Chondrocyte (in vitro differentiated cells): ENCODE measurements at places on chromosomes 16 and 17. TPM values are rescaled to one million over a fixed set of nuclear protein-coding genes. Genes with fewer than 3 reads are reported as not detected.

- H3K27me3 ChIP-seq = peaks cover 1% of the 10 kb centered on the region
- H3K36me3 ChIP-seq = no peaks in the 10 kb centered on the region
- DNase-seq = no peak
These were observed 84.6 kb upstream of the GRIN2A start for GRCh38 chr16:10266809-10267208.

- no peak overlapping the region for H3K27ac ChIP-seq
- H3K36me3 ChIP-seq = no peaks in the 10 kb centered on the region
These were observed 1047.9 kb upstream of the RBFOX1 start for GRCh38 chr16:6284731-6285130.

- no peaks in the 10 kb centered on the region for H3K36me3 ChIP-seq
- H3K4me3 ChIP-seq = no peak overlapping the region
- no peak for DNase-seq
- peaks cover 20% of the 10 kb centered on the region for H3K27me3 ChIP-seq
- no peaks in the 10 kb centered on the region for H3K4me1 ChIP-seq
These were observed 28.3 kb downstream of the WNT3 start for GRCh38 chr17:46790216-46790615.

DNA sequence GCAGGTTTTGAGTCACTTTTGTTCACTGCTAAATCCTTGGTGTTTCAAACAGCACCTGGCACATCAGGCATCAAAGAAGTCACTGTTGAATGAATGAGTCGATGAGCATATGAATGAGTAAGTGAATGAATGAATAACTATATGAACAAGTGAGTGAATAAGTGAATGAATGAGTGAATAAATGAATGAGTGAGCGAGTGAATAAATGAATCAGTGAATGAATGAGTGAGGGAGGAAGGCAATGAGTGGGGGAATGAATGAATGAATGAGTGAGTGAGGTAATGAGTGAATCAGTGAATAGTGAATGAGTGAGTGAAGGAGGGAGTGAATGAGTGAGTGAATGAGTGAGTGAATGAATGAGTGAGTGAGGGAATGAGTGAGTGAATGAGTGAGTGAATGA lies 28.8 kb downstream of the TMEM114 start:
- no peaks in the 10 kb centered on the region for H3K4me1 ChIP-seq
- no peak for DNase-seq
- no peak overlapping the region for H3K4me3 ChIP-seq
- no peaks in the 10 kb centered on the region for H3K36me3 ChIP-seq
- peaks cover 7% of the 10 kb centered on the region for H3K27me3 ChIP-seq

GRCh38 chr16:14278749-14279148 lies 207.6 kb downstream of the MRTFB start:
- H3K27me3 ChIP-seq = no peaks in the 10 kb centered on the region
- H3K4me3 ChIP-seq = no peak overlapping the region
- no peaks in the 10 kb centered on the region for H3K36me3 ChIP-seq
- H3K4me1 ChIP-seq = peaks cover 5% of the 10 kb centered on the region

- H3K4me3 ChIP-seq = peak overlapping the region; percentile 24
- H3K27ac ChIP-seq = peak overlapping the region; percentile 95
- no peaks in the 10 kb centered on the region for H3K27me3 ChIP-seq
These were observed 87.7 kb downstream of the C16orf95 start for GRCh38 chr16:87229230-87230188.

Gene FGF11
- total RNA-seq = 5.0 to 6.0 TPM (median 5.1 TPM) in 3 replicates

Gene ASGR1
- 0.46 to 1.9 TPM (median 0.97 TPM) in 3 replicates for total RNA-seq
